Occipital lobe (tissue), 3 donors: ENCODE measurements at places on chromosomes 5 and 9.

- DNase-seq: peak; percentile 48
Observed at GRCh38 chr5:65809817-65810531, 88.0 kb downstream of the NLN start.

GRCh38 chr5:73625944-73626811 is at the start of gene ARHGEF28:
ARHGEF28 (plus strand) TSS chr5:73626196; CDS start chr5:73684852, 58,656 bp downstream.
- DNase-seq: peak; percentile 27

DNA sequence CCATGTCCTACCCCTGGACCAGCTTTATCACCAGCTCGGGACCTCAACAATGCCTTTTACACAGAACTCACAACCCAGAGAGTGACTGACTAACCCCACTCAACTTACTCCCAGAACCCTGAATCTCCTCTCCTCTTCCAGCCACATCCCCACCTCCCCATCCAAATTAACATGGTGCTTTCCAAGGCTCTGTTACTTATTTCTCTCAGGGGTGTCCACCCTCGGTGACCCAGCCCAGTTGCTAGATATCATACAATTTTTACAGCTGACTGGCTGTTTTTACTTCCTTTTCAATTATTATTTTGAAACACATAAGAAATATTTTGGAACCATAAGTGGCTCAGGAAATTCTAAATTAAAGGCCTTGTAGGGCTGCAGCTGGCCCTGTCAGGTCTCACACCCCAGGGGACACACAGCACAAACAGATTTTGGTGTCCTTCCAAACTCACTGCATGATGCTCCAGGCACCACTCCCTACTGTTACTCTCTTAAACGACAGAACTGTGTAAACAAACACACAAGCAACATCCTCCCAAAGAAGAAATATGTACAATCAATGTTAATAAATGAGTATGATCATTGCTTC is 180.6 kb downstream of the ADAMTS12 start:
- no peak for DNase-seq

DNA sequence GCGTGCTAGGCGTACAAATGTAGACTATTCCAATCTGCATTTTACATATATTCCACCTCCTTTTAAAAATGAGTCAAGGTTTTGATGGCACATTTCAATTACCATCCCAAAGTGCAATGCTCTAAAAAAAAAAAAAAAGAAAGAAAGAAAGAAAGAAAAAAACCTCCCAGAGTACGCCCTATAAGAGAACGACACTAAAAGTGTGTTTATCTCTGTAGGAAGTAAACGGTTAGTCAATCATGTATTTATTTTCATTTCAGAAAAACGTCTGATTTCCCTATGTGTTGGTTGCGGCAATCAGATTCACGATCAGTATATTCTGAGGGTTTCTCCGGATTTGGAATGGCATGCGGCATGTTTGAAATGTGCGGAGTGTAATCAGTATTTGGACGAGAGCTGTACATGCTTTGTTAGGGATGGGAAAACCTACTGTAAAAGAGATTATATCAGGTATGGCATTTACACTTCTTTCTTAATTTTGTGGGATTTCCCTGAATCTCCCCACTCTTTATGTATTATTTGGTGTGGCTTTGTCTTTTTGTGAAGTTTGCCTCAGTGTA is 1.1 kb downstream of the ISL1 start:
- DNase-seq: no peak

GRCh38 chr5:40260361-40260760 is 419.4 kb upstream of the PTGER4 start:
- DNase-seq: no peak

GRCh38 chr5:106825374-106825773 is 845.4 kb downstream of the EFNA5 start:
- DNase-seq: no peak

DNA sequence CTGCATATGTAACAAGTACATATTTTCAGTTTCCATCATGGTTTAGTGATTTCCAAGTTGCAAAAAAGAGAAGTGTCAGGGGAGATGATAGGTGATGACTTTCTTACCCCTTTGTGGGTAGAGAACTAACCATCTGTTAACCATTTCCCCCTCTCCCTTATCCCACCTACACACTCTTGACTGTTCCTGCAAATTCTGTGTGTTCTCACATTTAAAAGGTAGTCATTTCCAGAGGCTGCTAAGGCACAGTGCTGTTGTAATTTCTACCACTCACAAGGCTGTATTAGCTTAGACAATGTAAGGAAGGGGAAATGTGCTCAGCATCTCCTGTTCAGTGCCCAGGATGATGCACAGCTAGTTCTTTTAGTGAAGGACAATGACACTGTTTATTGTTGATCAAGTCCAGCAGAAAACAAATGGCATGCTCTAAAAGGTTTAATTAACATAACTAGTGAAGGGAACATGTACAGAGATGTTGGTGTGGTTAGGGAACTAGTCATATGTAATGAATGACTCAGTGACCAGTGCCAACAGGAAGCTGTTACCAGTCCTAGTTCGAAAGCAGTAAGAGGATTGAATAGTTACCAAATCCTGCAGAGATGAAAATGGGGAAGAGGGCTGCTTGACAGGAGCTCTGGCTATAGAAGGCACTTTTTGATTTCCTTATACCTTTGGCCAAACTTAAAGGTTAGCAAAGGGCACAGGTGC is 165.1 kb downstream of the PLK2 start:
- no peak for DNase-seq

DNA sequence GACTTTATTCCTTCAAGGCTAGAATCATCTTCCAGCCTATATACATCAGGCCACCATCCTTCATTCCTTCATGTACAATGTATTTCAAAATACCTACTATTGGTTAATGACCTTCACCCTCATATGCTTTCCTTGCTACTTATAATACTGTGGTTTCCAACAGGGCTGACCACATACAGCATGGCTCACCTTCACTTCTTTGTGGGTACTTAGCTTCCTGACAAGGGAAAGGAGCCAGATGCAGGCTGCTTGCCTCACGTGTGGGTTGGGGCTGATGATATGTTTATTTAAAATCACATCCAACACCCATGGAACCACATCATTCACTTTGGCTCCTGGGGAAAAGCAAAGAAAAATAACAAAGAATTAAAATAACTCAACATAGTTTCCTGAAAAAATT is 63.9 kb upstream of the OR2K2 start:
- DNase-seq: no peak

DNA sequence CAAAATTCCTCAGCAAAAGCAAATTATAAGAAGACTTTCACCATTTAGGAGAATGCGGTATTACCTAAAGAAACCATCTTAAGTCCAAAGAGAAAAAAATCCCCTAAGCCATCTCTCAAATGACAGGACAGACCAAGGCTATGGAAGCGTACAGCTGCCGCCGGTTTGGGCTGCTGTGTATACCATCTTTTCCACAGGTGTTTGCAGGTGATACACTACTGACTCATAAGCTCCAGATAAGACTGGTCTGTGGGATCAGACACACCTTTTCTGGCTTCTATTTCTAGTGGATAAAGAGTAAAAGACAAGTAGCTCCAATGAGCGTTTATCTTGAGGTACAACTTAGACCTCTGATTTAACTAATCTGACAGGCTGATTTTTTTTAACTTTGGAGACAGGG is 7.7 kb downstream of the CDKN2AIPNL start:
- no peak for DNase-seq

DNA sequence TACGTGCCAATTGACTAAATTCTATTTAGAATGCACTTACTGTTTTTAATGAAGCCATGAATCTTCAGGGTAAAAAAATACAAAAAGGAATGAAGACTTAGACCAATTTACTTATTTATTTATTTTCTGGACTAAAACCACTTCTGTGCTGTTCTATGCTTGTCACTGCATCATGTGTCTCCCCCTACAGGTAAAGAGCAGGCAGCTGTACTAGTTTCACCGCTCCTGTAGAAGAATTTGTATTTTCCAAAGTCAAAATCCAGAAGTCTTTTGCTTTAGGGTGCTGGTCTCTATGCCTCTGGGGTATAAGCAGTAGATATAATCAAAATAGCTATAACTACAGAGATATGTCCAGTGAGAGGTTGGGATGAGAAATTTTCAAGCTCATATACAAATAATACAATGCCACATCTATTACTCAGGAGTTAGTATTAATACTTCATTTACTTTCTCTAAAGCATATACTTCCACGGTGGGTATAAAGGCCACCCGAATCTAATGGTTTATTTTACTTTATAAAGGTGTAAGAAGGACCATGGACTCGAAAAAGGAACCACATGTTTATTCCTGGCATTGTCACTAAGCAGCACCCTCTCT is 591.5 kb downstream of the RAB3C start:
- DNase-seq: no peak

GRCh38 chr5:122999947-123000563 is 36.5 kb downstream of the PPIC start:
- DNase-seq: no peak

- no peak for DNase-seq
Observed at GRCh38 chr5:99706160-99706559, 777.4 kb upstream of the CHD1 start.
